ENCODE measurements at places on chromosomes 2 and 18. TPM values are rescaled to one million over a fixed set of nuclear protein-coding genes. Genes with fewer than 3 reads are reported as not detected.

- no peak for DNase-seq
Observed at GRCh38 chr2:190188289-190188688, 125.8 kb upstream of the MSTN start.

- DNase-seq = no peak
Observed at GRCh38 chr2:214504599-214505376, 93.9 kb downstream of the VWC2L start.

- DNase-seq = no peak
Observed at GRCh38 chr2:53635694-53636093, 131.9 kb upstream of the CHAC2 start.

DNA sequence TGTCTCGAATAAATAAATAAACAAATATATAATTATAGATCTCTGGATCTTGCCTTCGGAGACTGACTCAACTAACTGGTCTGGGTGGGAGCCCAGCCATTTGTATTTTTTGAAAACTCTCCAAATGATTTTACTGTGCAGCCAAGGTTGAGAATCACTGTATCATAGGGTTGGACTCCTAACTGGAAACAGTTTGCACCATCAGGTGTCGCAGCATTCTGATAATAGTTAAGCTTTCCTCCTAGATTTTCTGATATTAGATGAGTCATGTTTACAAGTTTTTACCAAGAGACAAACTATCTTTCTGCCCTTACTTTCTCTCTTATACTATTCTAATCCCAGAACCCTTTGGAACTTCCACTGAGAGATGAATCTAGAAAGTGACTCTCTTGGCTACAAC is 16.8 kb downstream of the IL37 start:
- no peak for DNase-seq

GRCh38 chr2:216692636-216693413 is 2.5 kb downstream of the IGFBP5 start:
- DNase-seq = peak; percentile 58

- DNase-seq = no peak
Observed at GRCh38 chr2:129275706-129276105, 703.8 kb upstream of the RAB6C start.

DNA sequence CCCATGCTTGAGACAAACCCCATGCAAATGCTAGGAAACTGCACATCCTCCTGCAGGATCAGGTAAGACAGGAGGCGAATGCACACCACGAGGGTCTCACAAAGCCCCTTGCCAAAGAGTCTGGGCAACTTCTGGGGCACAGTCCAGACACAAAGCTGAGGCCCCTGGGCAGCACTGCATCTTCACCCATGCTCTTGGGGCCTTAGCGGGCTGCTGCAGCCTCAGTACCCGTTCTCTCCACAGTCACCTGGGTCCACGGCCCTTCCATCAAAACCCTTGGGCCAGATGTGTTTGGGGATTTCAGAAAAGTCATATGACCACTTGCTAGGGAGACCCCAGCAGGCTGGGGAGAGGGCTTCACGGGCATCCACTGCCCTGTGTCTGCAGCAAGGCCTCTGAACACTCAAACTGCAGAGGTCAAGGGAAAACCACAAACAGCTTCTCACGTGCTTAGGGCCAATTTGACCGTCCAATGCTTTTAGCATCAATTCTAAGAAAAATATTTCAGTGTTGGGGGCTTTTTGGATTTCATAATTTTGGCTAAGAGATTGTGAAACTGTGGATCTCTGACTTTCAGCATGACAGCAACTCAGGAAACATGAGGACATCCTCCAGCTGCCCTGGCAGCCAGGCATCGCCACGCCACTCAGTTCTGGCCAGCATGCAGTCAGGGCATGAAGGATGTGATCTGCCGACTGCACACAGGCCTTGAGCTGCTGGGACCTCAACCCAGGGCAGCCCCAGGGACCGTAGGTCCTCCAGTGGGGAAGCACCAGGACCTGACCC is 20.0 kb downstream of the PASK start:
- DNase-seq = no peak

DNA sequence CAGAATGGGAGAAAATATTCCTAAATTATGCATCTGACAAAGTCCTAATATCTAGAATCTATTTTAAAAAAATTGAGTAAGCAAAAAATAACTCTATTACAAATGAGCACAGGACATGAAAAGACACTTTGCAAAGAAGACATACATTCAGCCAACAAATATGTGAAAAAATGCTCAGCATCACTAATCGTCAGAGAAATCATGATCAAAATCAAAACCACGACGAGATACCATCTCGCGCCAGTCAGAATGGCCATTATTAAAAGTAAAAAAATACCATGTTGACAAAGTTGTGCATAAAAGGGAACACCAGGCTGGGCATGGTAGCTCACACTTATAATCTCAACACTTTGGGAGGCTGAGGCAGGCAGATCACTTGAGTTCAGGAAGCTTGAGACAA is 63.5 kb downstream of the EVA1A start:
- no peak for DNase-seq

- no peak for DNase-seq
Observed at GRCh38 chr2:121489911-121490583, 40.6 kb upstream of the RNU4ATAC start.

DNA sequence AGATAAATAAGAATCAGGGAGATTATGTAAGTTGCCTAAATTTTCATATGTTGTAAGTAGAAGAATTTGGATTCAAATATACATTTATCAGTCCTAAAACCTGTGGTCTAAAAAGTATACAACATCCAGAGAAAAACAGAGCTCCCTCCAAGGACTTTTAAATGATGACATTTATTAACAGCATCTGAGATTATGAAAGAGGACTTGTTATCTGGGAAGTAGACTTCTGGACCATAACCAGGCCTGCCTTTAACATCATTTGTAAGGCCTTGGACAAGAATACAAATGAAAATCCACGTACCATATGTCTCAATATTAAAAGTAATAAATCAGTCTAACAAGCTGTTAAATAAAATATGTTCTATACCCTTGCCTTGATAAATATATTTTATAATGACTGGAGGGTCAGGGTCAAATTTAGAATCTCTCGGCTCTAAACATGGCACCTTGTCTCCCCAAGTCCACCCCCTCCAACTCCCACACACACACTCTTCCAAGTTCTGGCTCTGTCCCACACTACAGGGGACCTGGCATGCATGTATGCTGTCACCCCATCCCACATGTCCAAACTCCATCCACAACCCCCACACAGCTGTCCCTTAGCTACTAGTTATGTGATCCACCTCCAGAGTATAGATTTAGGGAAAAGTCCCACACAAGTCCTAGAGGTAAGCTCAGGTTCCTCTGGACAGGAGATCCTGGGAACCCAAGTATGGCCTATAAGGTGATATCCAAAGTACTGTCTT is 382.6 kb downstream of the CDH2 start:
- no peak for DNase-seq

- peak; percentile 51 for DNase-seq
Observed at GRCh38 chr2:202135091-202135874, 62.2 kb downstream of the KIAA2012 start.

DNA sequence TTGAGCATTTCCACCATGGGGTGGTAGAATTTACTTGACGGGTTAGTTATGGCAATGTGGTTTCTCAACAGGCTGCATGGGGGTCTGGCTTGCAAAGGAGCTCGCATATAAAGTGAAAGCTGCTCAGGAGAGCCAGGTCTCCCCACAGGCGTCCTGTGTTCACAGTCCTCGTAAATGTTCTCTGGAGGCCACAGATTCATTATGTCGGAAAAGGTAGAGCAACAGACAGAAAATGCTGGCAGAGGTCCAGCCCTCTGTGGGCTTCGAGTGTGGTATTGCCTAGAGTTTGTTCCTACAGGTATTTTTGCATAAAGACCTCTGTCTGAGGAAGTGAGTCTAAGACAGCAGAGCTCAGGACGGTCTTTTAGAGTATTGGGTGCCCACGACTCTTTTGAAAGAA is 96.4 kb downstream of the CDCA7 start:
- DNase-seq = no peak

- DNase-seq = no peak
Observed at GRCh38 chr2:233210843-233211547, 40.5 kb upstream of the ATG16L1 start.

DNA sequence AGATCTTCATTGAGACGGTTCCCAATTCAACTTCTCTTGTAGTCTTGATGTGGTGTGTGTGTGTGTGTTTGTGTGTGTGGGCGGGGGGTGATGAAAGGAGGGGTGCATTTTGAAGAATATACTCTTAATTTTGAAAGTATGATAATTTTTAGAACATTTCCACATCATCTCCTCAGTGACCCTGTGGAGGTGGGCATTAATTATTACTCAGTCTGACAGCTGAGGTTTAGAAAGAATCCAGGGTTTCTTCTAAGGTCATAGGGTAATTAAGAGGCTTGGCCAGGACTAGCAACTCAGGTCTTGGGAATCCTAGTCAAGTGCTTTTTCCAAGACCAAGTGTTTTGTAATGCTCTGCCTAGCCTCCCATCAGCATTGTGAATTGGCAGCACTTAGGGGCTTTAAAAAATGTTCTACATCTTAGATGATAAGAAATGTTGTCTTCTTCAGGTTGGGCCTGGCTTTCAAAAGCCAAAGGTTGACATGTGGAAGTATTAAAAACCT is 100.5 kb downstream of the SPTBN1 start:
- no peak for DNase-seq

GRCh38 chr2:36653967-36654694 is 42.4 kb upstream of the VIT start:
- no peak for DNase-seq

- DNase-seq = no peak
Observed at GRCh38 chr18:59990121-59990823, 90.5 kb downstream of the PMAIP1 start.

- no peak for DNase-seq
Observed at GRCh38 chr2:73746015-73746876, 9.1 kb upstream of the TPRKB start.

DNA sequence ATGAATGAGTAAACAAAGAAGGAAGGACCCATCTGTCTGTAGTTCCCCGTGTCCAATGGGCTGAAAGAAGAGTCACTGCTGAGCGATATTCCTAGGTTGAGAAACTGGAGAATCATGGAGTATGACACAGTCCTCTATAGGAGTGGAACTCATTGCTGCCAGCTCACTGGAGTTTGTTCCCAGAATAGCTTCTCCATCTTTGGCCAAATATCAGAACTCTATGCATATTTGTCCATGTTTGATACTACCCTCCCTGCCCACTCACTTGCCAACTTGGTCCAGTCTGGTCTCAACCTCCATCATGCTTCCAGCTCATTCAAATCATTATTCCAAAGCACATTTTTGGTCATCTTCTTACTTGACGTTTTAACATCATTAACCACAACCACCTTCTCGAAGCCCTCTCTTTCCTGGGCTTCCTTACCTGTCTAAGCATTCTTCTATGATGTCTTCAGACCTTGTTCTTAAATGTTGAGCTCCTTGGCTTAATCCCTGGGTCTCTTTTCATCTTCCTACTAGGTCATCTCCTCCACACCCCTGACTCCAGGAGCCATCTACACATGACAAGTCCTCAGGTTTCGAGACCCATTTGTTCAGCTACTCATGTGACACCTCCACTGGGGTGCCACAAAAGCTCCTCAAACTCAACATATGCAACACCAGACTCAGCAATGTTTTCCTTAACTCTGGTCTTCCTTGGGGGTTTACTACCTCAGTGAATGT is 221.6 kb downstream of the MYCN start:
- no peak for DNase-seq

IL36G gene
- 0.20 TPM for total RNA-seq

COL4A4 gene
- 2.1 TPM for total RNA-seq

PRKCE gene
- 8.4 TPM for total RNA-seq

EHD3 gene
- 10.6 TPM for total RNA-seq

CIB4 gene
- total RNA-seq = not detected

Measured in left lobe of liver (tissue), 2 donors.